ENCODE measurements at places on chromosomes 7 and 10.
A peak's percentile ranks its signal among the peaks of the same experiment; 100 is the strongest.

GRCh38 chr7:20340839-20341238 lies 10.1 kb downstream of the ITGB8 start:
- no peak for DNase-seq

GRCh38 chr7:11341285-11341944 lies 367.7 kb downstream of the PHF14 start:
- no peak for DNase-seq

DNA sequence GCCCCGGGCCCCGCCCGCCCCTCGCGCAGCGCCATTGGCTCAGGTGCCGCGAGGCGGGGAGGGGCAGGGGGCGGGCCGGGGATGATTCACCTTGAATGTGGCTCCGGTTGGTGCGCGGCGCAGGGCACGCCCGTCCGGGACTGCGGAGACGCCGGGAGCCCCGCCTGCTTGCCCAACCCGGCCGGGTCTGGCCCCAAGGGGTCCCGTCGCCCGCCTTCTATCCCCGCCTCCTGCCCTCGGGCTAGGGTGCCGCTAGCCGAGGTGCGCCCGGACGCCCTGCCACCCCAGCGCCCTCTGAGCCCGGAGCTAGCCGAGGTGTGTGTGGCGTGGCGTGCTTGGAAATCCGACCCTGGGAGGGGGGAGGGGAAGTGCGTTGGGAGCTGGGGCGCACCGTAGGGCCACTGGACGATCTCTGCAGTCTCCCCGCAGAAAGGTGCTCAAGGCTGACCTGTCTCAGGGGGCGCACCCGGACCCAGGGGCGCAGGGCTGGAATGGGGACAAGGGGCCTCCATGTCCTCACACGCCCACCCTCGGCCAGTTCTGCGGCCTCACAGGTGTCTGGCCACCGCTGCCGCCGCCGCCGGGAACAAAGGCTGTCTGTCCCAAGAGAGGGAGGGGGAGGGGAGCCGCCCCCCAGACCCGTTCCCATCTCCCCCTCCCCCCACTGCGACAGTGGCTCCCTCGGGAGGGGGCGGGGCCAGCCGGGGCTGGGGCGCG lies 168.9 kb downstream of the NRF1 start:
- peak; percentile 79 for DNase-seq

- no peak for DNase-seq
These were observed 412.7 kb upstream of the SORCS1 start for GRCh38 chr10:107577221-107577620.

DNA sequence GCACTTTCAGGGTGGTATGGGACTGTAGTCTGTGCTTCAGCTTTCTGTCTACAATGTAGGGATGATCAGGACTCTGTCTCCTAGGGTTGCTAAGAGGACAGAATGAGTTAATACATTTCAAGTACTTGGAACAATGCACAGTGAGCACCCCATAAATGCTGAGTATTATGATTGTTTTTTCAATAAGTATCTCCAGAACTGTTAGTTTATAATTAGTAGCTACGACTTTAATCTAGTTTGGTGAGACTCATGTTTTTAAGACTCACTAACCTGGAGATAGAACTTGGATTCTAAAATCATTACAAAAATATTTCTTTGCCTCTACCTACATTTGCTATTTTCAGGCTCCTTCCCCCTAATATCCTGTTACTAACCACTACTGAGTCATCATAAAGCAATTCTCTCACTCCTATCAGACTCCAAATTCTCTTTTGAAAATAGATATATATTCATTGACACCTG lies 95.3 kb downstream of the CPED1 start:
- no peak for DNase-seq

Measured in OCI-LY7 (cell line).